Central memory CD4-positive, alpha-beta T cell (primary cell): ENCODE measurements at places on chromosomes 1 and 21.

- DNase-seq = no peak
Observed at GRCh38 chr1:10074059-10074851, 41.5 kb downstream of the UBE4B start.

DNA sequence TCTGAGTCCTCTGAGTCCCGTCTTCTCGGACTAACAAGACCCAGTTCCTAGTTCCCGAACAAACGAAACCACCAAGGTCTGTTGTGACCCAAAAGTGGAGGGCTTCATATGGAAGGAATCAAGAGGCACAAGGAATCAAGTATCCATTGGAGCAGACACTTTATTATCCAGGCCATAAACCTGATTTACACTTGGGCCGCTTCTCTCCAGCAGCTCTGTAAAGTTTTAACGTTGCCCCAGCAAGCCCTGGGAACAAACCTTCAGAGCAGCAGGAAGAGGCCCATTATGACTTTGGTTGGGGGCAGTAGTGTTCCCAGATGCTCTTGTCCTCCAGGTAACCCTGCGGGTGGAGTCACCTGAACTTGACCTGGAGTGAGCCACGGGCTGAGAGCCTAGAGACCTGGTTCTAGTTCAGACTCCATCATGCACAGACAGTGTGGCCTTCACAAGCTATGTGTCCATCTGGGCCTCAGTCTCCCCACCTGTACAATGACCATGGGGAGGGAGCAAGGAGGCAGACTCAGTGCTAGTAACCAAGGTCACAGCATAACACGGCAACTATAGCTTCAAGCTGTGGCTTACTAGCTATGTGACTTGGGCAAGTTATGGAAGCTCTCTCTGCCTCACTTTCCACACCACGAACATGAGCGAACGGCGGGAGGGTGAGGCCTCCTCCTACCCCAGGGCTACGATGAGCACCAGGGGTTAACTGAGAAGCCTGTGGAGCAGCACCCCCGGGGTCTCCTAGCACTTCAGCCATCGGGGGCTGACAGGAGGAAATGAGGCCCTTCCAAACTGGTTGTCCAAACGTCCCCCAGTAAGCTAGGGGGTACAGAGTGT lies 95.7 kb downstream of the GLIS1 start:
- no peak for DNase-seq

GRCh38 chr1:200029035-200029821 lies 1.7 kb downstream of the NR5A2 start:
- DNase-seq = no peak

GRCh38 chr1:94209425-94209824 lies 28.0 kb downstream of the ARHGAP29 start:
- DNase-seq = no peak

GRCh38 chr21:23837564-23837963 lies 1769.7 kb downstream of the MRPL39 start:
- no peak for DNase-seq

- no peak for DNase-seq
Observed at GRCh38 chr1:210800756-210801155, 333.2 kb downstream of the KCNH1 start.

DNA sequence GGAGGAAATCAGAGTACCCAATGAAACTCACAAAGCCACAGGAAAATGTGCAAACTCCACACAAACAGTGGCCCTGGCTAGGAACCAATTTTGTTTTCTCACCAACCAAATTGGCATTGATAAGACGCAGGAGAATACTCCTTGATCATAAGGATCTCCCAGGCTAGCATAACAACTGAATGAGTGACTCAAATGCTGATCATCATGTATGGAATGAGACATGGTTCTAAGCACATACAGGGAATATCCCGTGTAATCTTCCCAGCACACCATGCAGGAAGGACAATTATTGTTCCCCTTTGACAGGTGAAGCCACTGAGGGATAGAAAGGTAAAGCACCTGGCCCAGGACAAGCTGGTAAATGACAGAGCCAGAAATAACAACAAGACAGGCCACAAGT lies 180.0 kb upstream of the DUSP10 start:
- no peak for DNase-seq

- no peak for DNase-seq
Observed at GRCh38 chr1:29454616-29455380, 218.5 kb downstream of the PTPRU start.

DNA sequence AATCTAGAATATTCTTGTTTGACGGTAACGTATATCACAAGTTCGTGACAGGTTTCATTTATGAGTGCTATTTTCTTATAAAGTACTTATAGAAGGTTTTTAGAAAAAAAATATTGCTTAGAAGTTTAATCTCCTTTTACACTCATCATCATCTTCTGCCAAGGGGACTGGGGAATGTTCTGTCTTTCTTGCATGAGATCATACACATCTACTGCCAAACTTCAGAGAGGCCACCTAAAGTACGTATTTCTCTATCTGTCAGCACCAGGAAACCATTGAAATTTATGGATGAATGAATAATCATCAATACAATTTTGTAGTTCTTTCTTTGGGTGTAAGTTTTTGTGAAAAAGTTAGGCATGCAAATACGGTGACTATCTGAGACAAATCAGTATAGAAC lies 245.8 kb downstream of the SPATA17 start:
- no peak for DNase-seq

- DNase-seq = no peak
Observed at GRCh38 chr1:221991221-221991620, 249.3 kb upstream of the DUSP10 start.

DNA sequence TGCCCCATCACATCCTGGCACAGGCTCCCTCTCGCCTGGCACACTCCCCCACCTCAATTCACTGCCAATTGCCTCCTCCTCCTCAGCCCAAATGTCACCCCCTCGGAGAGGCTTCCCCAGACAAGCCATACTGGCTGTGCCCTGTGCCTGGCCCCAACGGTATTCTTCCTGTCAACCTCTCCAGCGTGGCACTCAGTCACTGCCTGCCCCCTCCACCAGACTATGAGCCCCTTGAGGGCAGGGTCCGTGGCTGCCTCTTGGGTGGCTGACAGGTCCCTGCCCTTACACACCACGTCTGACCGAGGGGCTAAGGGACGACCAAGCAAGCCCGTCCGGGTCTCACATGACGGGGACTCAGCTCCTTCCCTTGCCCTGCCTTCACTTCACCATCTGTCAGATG lies 74.9 kb downstream of the MRPL37 start:
- DNase-seq = no peak

- no peak for DNase-seq
Observed at GRCh38 chr1:25926731-25927496, 20.7 kb upstream of the STMN1 start.

DNA sequence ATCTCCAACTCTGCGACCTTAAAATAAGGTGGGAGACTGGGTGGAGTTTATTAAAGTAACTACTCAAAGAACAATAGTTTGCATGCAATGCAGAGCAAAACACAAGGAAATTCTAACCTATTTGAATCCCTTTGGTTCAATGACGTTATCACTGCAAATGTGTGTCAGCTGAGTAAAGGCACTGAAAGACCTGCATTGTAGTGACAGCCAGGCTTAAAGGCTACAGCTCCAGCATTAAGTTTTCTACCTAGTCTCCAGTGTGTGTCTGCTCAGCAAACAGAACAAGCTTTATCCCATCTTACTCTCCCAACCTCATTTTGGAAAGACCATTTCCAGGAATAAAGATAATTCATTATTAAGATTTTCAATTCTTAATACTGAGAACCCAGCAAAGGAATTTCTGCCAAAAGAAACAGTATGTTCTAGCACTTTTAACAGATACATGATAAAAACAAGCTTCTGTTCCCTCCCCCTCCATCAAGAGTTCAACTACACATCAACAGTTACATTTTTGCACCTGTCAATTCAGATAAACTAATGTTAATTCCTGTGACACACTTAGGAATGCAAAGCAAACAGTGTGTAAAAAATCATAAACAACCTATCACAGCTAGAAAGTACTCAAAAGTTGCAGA lies 14.2 kb downstream of the PTP4A2 start:
- DNase-seq = no peak

DNA sequence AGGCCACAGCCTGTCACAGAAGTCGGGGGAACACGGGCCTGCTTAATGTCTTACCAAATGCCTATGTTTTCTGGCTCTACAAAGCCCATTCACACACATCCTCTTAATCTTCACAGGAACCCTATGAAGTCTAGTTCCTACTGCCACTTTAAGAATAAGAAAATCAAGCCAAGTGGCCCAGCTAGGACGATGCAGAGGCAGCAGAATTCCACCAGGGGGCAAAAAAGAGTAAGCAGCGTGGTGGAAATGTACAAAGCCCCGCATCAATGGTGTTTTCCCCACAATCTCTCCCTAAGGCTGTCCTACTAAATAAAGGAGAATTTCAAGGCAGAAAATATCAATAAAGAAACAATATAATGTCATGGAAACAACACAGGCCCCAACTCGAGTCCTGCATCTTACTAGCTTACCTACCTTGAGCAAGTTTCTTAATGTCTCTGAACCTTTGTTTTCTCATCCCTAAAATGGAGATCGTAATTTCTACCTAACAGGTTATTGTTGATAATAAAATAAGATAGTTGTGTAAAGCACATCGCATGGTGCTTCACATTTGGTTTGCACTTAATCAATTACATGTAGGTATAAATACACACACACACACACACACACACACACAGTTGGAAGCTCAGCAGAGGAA lies 21.4 kb downstream of the SEC16B start:
- DNase-seq = no peak

DNA sequence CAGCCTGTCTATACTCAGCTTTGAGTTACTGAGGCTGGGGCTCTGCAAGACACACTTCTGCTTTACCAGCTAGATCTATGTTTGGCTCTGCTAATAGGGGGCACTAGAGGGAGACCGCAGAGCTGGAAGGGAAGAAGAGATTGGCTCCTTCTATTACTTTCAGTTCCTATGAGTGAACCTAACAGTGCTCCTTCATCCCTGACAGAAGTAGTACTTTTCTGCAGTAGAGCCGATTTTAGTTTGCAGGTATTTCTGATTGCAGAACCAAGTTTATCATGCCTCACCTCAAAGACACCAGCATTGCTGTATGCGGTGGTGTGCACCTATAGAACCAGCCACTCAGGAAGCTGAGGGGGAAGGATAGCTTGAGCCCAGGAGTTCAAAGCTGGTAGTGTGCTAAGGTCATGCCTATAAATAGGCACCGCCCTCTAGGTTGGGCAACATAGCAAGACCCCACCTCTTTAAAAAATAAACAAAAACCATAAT lies 5.7 kb upstream of the ZDHHC18 start:
- DNase-seq = peak; percentile 51

GRCh38 chr1:232705815-232706575 lies 76.1 kb upstream of the SIPA1L2 start:
- DNase-seq = no peak

GRCh38 chr1:101993710-101994109 lies 3.0 kb downstream of the OLFM3 start:
- DNase-seq = no peak

GRCh38 chr1:23745515-23745914 lies 2.2 kb downstream of the ELOA start:
- DNase-seq = peak; percentile 12

- DNase-seq = no peak
Observed at GRCh38 chr1:114509596-114510273, 1.3 kb downstream of the TRIM33 start.

DNA sequence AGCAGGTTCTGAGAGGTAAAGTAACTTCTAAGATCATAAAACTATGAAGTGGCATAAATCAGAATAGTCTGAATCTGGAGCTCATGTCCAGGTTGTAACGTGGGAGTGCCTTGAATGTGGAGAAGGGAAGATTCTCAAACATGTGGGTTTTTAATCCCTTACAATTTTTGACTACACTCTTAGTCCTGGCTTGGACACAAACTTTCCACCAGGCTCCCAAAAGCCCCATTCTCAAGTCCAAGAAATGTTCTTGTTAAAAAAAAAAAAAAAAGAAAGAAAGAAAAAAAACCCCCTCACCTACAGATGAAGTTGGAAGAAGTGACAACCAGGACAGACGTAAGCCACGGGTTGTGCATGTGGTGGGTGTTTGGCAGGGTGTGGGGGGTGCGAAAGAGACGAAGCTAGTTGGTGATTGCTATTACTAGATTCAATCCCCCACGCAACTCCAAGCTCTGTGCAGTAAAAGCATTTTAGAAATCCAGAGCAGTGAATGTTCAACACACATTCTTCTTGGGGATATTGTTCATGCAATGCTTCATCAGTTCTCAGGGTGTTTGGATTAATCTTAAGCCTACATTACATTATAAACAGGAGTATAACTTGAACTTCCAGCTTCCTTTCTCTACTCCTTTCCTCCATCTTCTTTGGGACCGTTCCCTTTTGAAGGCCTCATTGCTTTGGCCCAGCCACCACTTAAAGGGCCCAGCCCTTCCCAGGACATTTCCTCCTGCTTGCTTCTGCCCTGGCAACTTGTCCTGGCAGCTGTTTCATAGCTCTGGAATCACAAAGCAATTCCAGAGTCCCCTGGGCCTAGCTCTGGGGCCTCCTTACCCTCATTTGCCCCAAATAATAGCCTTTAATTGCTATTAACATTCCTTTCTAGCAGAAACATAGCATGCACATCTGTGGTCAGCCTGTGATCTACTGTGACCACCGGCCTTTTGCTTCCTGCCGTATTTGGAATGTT lies 41.8 kb downstream of the PHC2 start:
- no peak for DNase-seq

- no peak for DNase-seq
Observed at GRCh38 chr1:182569939-182570610, 19.0 kb downstream of the RNASEL start.

- DNase-seq = no peak
Observed at GRCh38 chr21:28442624-28443023, 550.1 kb downstream of the LTN1 start.

DNA sequence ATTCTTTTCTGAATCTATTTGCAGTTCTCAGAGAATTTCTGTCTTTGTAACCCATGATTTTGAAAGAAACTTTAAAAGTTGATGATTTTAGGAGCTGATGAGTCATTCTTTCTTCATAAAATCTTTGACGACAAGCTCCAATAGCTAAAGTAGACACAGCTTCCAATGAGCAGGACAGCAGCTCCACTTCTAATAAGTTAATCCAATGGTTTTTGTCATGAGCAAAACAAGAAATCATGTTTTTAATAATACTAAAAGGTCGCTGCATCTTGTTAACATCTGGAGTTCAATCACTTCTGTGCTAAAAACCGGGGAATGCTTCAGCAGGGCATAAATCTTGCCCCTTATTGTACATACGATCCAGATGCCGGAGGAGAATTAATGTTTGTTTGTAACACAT lies 48.9 kb upstream of the GORAB start:
- no peak for DNase-seq

DNA sequence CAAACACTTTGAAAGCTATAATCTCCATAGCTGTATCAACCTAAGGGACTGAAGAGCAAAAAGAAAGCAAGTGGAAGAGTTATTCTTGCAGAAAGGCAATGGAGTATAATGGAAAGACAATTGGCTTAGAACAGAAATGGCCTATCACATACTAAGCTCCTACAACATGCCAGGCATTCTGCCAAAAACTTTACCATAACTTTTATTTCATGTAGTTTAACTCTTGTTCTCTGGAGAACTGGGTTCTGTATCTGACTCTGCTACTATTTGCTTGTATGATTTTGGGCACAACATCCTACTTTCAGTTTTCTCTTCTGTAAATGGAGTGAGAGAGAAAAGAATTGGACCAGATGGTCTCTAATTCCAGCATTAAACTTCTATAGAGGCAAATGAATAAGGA lies 449.1 kb downstream of the GPATCH2 start:
- DNase-seq = no peak
